NCI-H1694 (cell line): ENCODE measurements at places on chromosomes 12 and 14.

DNA sequence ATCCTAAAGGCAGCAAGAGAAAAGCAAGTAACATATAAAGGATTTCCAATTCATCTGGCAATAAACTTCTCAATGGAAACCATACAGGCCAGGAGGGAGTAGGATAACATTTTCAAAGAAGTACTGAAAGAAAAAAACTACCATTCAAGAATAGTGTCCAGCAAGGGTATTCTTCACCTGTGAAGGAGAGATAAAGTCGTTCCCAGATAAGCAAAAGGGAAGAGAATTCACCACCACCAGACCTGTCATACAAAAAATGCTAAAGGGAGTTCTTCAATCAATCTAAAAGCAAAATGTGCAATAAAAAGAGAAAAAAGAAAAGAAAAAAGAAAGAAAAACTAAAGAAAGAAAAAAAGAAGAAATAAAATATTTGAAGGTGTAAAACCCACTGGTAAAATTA is 228.9 kb upstream of the AMIGO2 start:
- DNase-seq, result no peak

DNA sequence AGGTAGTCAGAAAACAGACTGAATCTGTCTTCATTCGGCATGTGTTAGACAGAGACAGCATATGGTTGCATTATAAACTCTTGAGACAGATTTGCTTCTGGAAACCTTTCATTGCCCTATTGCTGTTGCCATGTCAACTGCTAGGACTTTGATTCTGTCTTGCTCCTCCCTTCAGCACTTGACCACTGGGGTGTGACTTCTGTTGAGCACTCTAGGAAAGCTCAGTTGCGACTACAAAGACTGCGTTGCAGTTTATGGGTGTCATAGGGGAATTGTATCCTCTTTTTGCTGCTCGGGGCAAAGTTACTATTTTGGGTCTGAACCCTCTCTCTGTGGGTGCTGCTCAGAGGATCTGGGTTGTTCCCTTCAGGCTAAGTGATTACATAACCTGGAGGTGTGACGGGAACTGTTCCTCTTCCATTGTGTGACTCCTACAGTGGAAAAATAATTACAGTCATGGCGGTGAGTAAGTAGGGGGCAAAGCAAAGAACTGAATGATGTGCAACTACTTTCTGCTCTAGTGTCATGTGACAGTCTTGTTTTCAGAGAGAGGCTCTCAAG is 44.3 kb upstream of the TRIM9 start:
- DNase-seq, result no peak

- no peak for DNase-seq
These were observed 207.2 kb downstream of the ZFP36L1 start for GRCh38 chr14:68585690-68586089.

- no peak for DNase-seq
These were observed 1.4 kb downstream of the NFYB start for GRCh38 chr12:104136577-104136976.
